ENCODE measurements at places on chromosomes 2 and 18.

DNA sequence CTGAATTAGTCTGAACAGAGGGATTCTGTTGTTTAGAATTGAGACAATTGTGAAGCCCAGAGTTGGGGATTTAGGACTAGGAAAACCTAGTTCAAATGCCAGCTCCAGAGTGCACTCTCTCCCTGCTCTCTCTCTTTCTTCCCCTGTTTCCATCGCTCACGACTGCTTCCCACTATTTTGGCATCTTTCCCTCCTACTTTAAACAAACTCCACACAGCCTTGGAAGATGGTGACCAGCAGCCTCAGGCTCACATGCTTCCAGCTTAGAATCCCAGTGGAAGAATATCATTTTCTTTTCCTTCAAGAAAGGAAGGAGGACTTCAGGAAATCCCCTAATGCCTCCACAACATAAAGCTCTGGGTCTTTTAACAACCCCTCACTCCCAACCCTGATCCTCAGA is 6.1 kb upstream of the DNMT3A start:
- DNase-seq, result no peak

GRCh38 chr18:9631814-9632496 is 17.6 kb upstream of the PPP4R1 start:
- no peak for DNase-seq

DNA sequence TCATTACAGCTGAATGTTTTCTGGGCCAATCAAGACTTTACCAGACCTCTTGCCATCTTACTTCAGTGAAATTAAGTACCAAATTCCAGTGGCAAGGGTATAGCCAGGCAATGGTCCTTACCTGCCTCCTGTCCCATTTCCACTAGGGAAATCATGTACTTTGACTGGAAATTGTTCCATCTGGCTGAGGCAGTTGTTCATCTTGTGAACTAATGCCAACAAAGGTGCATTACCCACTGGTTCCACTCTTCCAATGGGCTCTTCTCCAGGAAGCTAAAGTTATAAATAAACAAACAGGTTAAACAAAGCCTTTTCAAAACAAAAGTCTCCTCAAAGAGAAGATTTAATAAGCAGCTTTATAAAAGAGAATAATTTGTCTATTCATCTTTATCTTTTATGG is 80.7 kb upstream of the DNER start:
- DNase-seq, result no peak

DNA sequence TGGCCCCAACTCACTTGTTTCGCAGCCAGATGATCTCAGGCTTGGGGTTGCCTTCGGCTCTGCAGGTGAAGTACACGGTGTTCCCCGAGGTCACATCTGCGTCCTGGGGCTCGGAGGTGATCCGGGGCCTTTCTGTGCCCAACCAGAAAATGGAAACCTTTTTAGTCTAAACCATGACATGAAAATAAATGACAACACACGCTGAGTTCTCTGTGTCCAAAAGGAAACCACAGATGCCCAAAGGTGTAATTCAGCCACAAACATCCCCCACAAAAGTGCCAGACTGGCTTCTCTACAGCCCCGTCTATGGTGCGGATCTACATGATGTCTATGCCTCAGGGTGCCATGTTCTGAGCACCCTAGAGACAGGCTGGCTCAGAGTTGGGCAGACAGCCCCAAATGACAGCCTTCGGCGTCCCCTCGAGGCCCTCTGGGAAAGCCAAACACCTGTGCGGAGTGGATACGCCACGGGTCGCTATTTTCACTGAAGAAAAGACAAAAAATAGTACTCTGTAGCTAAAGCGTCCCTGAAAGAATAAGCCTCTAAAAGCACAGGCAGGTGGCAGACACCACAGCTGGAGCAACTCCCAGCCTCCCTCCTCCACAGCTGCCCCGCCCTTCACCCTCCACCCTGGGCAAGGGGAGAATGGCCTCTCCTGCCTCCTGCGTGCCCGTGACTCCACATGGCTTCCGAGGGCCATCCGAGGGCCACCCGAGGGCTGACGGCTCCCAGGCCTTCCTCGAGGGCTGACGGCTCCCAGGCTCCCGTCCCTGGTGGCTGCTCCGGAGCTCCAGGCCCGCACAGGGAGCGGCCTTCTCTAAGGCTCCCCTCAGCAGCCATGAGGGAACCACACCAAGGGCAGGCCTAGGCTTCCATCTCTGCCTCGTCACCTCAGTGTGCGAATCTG is 67.1 kb downstream of the PXDN start:
- DNase-seq, result no peak

Data from stimulated activated CD8-positive, alpha-beta memory T cell treated with anti-CD3 and anti-CD28 coated beads, Interleukin-12 subunit alpha, Interleukin-12 subunit beta, amount 100 ng/mL, for 1 hour (primary cell).